ENCODE measurements at places on chromosomes 2 and 18.

DNA sequence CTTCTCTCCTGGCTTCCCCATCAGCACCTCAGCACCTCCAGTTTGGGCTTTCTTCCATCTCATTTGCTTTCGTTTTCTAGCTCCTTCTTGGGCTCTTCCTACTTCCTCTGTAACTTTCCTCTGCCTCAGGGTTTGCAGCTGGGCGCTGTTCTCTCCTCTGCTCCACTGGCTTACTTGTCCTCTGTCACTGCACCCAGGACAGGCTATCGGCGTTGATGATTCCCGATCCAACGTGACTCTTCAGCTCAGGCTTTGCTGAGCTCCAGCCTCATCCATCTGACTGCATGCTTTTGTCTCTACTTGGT is 362.4 kb downstream of the CYRIA start:
- DNase-seq, result no peak

- DNase-seq, result no peak
Observed at GRCh38 chr18:33556846-33557245, 21.2 kb upstream of the ASXL3 start.

DNA sequence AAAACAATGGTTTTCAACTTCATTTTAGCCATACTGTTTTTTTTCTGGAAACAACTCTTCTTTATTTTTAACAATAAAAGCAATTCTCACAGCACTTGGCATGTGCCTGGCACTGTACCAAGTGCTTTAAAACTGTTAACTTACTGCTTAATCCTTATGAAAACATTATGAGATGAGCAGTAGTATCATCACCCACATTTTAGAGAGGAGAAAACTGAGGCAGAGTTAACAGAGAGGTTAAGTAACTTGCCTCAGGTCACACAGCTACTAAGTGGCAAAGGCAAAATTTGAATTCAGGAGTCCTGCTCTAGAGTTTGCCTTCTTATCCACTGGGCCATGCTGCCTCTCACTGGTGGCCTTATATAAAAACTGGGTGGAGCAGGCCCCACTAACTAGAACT is 23.2 kb downstream of the CTIF start:
- DNase-seq, result no peak

- DNase-seq, result no peak
Observed at GRCh38 chr2:147293991-147294824, 550.6 kb upstream of the ACVR2A start.

GRCh38 chr2:6919901-6920742 is 2.9 kb downstream of the RNF144A start:
- DNase-seq, result no peak

DNA sequence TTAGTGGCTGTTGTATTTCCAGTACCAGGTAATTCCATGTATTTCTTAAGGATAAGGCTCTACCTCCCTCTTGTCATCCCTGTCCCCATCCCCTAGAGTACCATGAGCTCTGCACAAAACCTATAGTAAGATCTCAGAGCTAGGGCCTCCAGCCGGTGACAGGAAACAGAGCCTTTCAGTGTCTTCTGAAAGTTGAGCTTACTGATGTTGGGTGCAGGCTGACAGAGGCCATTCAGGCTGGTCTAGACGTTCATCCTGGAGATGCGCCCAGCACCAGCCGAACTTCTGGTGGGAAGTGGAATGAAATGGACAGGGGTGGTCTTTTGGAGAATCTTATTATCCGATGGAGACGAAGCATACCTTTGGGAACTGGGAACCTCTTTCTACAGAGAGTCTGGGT is 16.7 kb upstream of the LYPD6B start:
- DNase-seq, result no peak

- no peak for DNase-seq
Observed at GRCh38 chr2:27893006-27893405, 2.5 kb downstream of the BABAM2 start.

DNA sequence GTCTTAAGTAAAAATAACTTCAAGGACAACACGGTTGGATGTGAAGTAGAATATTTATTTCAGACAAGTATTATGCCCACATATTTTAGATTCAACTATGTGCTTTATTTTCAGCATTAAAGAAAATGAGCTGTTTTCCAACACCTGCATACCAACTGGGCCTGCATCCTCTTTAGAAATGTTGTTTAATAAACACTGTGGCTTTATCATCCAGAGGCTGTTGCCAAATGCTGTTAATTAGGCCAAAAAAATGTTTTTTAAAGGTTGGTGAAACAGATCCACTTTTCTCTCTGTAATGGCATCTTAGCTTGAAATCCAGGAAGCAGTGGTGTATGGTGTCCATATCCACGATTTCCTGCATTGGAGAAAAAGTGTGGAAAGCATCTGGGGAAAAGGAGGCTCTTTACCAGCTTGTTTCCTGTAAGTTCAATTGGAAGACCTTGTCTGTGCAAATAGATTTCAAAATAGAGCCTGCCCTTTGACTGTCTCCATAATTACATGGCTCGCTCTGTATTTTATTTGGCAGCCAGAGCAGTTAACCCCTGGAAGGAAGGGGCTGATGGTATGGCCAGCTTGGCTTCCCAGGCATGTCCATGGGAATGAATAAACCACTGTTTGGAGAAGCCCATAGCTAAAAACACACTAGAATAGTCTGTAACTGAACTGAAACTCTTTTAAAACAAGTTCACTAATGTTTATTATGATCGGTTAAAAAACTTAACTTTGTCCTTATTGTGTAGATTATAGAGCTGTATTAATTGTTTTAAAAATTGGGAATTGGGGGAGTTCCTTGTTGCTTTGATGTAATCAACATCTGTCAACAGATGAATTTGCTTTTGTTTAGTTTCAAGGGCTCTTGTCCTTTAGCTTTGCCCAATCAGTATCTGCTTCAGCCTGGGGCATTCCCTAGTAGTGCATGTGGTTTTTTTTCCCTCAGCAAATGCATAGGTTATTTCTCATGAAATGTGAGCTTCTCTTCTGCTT is 33.0 kb upstream of the DLX1 start:
- no peak for DNase-seq

DNA sequence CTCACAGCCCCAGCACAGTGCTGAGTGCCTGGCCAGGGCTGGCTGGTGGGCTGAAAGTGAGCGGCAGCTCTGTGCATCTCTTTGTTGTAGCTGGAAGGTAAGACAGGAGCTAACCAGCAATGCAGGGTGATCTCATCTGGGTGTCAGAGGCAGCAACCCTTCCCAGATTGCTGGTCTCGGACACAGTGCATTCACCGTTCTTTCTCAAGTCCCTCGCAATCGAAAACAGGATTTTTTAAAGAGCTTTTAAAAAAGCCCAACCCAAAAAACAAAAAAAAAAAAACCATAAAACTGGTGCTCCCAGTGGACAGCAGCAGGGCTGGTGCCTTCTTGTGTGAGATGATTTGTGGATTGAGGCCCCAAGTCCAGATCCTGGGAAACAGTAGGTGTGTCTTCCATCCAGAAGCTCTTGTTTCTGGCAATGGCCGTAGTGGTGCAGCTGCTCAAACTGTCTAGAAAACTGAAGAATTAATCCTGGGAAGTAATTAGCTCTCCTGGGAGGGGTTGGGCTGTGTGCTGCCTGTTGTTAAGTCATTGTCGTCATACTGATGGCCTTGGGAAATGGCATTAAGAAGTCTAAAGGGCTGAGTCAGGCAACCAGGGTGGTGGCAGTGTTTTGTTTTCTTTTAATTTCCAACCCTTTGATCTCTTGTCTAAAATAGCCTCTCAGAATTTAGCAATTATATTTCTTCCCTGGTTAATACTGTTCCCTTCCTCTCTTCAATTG is 156.7 kb downstream of the KLHL29 start:
- no peak for DNase-seq

- DNase-seq, result no peak
Observed at GRCh38 chr2:182381225-182381624, 45.6 kb downstream of the PDE1A start.

- DNase-seq, result no peak
Observed at GRCh38 chr18:77866351-77866750, 616.7 kb downstream of the GALR1 start.

- no peak for DNase-seq
Observed at GRCh38 chr2:240523451-240524281, 34.1 kb downstream of the ANKMY1 start.

DNA sequence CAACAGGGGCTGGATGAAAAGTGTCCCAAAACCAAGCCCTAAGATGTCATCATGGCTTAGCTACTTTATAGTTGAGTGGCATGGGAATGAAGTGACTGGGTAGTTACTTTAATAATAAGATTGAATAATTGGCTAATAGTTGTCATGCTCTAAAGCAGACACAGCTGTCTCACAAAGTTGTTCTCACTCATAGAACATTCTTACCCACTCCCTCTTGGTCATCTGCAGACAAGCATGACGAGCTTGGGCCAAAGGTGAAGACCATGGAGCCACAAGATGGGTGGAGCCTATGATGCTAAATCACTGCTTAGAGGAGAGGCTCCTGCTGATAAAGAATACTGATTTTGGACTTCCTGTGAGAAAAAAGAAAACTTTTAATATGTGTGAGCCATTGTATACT is 62.4 kb upstream of the MMADHC start:
- DNase-seq, result no peak

- no peak for DNase-seq
Observed at GRCh38 chr18:76859474-76860339, 37.4 kb downstream of the ZNF236 start.

GRCh38 chr2:197010200-197011020 is 83.9 kb upstream of the PGAP1 start:
- DNase-seq, result no peak

DNA sequence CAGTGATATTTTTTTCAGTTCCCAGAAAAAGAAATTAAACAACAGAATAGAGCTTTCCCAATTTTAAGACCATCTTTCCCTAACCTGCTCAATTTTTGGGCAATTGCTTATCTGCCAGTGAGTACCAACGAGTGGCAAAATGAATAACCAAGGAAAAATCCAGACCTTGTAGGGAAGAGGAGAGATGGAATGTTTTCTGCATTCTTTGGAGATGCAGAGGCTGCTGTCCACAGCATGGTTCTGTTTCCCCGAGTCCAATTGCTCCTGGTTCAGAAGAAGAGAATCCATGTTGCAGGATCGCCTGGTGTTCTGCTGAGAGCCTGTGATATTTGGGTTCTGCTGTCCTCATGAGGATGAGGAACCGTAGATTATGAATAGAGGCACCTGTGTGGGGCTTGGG is 68.2 kb upstream of the MGAT5 start:
- DNase-seq, result no peak

GRCh38 chr2:164203131-164203530 is 418.2 kb downstream of the GRB14 start:
- DNase-seq, result no peak

DNA sequence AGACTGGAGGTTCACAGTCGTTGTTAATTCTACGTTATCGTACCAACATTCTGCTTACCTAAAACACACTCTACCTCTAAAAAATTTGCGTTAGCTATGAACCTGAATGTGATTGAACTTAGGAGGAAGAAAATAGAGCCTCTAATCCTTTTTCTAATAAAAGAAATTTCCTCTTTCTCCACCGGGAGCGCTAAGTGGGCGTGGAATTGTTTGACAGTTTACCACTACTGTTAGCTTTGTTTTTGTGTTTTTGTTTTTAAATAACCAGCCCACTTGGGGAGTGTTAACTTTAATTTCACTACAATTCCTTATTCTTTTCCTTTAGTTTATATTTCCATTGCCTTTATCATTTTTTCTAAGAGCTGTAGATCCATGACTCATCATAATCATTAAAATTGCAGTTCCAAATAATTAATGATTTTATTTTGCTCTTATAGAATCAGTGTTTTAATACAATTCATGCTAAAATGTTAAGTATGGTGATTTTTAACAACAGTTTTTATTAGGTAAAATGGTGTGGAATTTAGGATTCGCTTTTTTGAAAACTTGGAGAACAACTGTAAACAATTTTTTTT is 55.0 kb upstream of the ITM2C start:
- DNase-seq, result no peak

- DNase-seq, result no peak
Observed at GRCh38 chr18:53909668-53910067, 314.8 kb downstream of the MBD2 start.

- DNase-seq, result no peak
Observed at GRCh38 chr18:44170208-44170880, 510.3 kb upstream of the SETBP1 start.
